ENCODE measurements at places on chromosomes 12 and 14.

DNA sequence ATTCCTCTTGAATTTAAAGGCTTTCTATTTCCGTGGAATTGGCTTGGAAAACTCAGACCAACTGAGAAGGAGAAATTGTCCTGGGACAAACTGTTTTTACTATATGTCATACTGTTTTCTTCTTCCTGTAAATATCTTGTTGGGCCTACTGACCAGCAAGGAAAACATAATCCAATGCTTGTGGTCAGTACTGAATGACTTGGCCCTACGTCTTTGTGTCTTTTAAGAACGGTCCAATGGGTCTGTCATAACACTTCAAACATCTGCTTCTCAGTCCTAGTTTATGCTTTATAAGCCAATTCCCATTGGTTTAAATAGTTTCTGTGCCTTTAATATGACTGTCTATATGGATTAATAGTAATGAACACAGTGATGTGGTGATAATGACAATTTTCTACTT lies 248.5 kb upstream of the DDHD1 start:
- no peak for DNase-seq

DNA sequence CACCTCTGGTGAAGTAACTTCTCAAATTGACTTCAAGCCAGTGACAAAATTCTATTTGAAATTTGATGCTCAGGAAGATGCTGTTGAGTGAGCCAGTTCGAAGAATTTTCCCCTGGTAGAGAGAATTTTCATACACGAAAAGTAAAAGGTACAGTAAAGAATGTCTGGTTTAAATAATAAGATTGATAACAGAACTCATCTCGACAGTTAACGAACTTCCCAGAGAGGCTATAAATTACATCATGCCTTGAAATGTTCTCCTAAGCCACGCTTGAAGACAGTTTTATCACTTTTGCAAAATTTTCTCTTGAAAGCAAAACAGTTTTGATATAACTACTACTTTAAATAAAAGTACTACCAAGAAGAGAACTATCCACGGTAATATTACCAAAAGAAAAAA lies 14.4 kb upstream of the OR11G2 start:
- DNase-seq = no peak

GRCh38 chr12:44589697-44590096 lies 286.4 kb downstream of the NELL2 start:
- DNase-seq = no peak

DNA sequence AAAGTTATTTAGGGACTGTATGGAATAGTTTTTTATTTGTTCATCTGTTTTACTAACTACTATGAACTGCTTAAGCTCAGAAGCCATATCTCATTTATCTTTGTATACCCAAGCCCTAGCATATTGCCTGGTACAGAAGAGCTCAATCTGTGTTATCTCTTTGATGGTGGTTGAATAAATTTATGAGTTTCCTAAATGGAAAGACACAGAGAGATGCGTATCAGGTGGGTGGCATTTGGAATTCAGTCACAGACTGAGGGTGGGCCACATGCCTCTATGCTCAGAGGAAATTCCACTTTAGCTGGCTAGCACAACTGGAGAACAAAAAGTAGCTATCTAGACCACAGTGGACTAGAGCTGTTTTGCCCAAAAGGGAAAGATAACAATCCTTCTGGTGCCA lies 145.5 kb downstream of the SLC6A15 start:
- DNase-seq = no peak

DNA sequence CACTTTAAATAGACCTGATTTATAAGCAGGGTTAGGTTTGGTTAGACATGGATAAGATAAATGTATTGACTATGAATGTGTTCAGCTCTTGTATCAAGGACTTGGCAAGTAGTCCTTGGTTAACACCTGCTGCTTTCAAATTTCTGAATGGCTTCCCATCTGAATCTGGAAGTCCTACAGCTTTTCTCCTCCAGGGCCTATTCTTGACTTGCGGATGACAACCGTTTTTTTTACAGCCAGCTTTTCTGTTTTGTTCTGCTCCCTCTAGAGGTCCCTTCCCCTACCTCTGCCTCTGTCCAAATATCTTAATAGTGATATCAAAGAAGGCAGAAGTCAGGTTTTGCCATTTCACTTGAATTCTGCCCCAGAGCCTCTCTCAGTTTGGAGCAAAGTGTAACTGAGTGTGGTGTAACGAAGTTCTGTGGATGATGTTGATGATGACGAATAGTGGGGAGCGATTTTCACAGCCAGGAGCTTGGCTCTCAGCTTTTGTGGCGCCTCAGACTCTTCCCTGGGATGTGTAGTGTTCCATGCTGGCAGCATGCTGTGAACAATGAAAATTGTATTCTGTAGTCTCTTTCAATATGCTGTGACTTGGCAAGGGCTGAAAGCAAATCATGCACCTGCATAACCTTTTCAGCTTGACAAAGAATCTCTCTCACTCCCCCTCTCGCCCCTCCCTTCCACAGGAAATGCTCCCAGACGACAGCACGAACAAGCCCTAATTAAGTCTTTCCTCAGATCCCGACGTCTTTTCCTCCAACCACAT lies 5.0 kb upstream of the SLC4A8 start:
- no peak for DNase-seq

DNA sequence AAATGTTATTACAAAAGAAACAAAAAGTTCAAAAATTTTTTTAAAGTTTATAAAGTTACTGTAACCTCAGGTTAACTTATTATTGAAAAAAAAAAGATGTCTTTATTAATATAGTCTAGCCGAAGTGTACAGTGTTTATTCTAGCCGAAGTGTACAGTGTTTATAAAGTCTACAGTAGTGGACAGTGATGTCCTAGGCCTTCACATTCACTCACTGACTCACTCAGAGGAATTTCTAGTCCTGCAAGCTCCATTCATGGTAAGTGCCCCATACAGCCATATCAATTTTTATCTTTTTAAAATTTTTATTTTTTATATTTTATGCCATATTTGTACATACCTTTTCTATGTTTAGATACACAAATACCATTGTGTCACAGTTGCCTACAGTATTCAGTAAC lies 10.4 kb downstream of the ATG2B start:
- no peak for DNase-seq

- peak; percentile 50 for DNase-seq
Observed at GRCh38 chr12:108611884-108612415, 14.1 kb upstream of the TMEM119 start.

- no peak for DNase-seq
Observed at GRCh38 chr12:131894981-131895639, 688 bp downstream of the ULK1 start.

DNA sequence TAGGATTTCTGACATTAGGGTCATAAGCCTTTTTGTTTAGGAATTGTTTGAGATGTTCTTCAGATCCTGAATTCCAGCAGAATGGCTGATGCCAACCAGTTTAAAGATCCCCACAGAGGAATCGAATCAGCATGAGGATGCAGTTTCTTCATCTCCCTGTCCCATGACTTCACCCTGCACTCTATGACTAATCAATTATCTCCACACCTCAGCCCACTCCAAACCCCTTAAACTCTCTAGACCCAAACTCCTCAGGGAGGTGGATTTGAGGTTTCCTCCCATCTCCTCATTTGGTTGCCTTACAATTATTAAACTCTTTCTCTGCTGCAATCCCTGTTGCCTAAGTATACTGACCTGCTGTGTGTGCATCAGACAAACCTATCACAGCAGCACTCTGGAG lies 86.5 kb upstream of the CRY1 start:
- DNase-seq = no peak
